ENCODE measurements at places on chromosomes 16 and 17. TPM values are rescaled to one million over a fixed set of nuclear protein-coding genes. Genes with fewer than 3 reads are reported as not detected.

Gene ITGAD
- 25.3 TPM for total RNA-seq

Gene CFAP97D1
- total RNA-seq, result 0.21 TPM

Gene TBX21
- 10.4 TPM for total RNA-seq

Gene BRIP1
- 0.79 TPM for total RNA-seq

Gene HSD17B1
- 0.79 TPM for total RNA-seq

DNA sequence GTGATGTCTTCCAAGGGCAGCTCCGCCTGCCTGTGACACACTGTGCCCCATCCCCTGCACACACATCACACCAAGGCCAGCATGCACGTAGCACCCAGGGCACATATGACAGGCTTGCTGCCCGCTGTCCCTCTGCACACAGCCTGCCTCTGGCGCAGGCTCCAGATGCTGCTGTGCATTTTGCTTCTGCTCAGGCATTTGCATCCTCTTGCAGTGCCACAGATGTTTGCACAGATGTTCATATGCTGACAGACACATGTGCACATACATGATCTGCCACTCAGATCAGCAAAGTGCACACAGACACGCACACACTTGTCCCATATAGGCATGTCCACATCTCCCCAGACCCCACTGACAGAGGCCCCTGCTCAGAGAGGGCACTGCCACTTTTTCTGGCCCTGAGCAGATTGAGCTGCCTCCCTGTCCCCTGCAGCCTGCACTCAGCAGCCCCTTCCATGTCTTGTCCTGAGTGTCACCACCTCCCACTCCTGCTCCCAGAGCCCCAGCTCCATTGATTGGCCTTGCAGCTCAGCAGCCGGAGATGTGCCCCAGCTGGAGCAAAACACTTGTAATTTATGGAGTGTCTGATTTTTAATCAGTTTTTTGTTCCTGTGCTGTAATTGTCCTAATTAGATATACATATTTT, 115.1 kb upstream of the RPL38 start:
- DNase-seq, result no peak

GRCh38 chr16:11160676-11161115, 95.3 kb downstream of the SOCS1 start:
- no peak for DNase-seq

DNA sequence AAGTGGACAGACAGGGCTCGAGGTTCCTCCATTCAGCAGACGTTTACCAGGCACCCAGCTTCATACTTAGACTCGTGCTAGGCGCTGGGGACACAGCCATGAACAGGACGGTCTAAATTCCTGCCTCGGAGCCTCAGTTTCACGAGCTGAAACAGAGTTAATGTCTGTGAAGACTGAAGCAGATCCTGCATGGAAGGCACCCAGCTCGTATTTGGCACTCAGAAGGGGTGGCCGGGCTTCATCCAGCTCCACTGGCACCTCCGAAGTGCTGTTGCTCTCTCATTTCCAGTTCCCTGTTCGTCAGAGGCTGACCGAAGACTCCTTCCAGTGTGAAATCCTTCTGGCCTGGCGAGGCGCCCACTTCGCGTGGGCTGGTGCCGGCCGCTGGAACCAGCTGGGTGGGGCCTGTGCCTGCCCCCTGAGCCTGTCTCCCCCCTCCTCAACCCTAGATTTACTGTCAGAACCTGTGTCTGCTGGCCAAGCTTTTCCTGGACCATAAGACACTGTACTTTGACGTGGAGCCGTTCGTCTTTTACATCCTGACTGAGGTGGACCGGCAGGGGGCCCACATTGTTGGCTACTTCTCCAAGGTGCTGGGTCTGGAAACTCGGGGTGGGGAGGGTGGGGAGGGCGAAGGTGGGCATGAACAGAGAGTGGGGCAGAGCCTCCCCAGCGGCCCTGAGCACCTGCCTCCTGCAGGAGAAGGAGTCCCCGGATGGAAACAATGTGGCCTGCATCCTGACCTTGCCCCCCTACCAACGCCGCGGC, 5.8 kb downstream of the PRSS8 start:
- DNase-seq, result peak; percentile 83

DNA sequence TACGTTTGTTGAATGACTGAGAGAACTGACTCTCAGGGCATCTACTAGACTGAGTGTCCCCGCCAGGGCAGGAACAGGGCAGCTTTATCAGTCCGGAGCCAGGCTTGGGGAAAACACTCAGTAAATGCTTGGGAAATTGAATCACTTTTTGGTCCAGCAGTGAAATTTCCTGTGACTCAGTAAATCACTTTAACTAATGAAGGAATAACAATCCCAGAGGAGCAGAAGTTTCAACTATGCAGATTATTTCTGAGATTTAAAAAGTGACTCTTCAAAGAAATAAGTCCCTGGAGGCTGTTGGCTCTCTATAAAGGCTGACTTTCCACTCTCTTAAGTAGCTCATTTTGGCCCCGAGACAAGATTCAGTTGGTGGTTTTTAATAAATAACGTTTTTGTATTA, 101.8 kb downstream of the FOXL1 start:
- DNase-seq, result no peak

- DNase-seq, result no peak
Observed at GRCh38 chr17:42814633-42815399, 9.3 kb downstream of the BECN1 start.

GRCh38 chr17:73550556-73550955, 93.7 kb downstream of the SDK2 start:
- DNase-seq, result no peak

- no peak for DNase-seq
Observed at GRCh38 chr16:890217-890616, 80.6 kb downstream of the LMF1 start.

- DNase-seq, result peak; percentile 92
Observed at GRCh38 chr16:57092786-57093411, 516 bp downstream of the CPNE2 start.

GRCh38 chr17:19337712-19338023, 24.9 kb downstream of the B9D1 start:
- DNase-seq, result no peak

- no peak for DNase-seq
Observed at GRCh38 chr16:74297145-74297665, 591 bp downstream of the PSMD7 start.

- DNase-seq, result no peak
Observed at GRCh38 chr16:14489460-14489859, 140.6 kb downstream of the PARN start.

DNA sequence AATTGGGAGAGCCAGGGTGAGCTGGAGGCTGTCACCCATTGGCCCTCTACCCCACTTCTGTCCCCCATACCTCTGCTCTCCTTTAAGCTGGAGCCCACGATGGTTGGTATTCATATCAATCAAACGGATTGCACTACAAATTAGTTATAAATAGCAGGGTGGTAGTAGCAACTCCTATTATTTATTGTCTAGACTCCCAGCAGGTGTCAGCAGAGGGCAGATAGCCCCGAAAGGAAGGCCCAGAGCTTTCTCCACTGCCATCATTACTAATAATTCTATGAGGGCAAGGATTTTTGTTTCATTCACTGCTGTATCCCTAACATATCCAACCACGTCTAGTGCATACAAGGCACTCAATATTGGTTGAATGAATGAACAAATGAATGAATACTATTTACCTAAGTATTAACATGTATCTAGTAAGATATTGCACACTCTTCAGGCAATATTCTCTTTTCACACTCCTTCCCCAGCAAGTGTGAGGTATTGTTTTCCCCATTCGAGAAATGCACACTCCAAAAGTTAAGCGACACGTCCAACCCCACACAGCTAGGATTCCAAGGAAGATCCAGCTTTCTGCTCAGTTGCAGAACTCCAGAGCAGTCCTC, 6.3 kb downstream of the C17orf50 start:
- DNase-seq, result no peak

DNA sequence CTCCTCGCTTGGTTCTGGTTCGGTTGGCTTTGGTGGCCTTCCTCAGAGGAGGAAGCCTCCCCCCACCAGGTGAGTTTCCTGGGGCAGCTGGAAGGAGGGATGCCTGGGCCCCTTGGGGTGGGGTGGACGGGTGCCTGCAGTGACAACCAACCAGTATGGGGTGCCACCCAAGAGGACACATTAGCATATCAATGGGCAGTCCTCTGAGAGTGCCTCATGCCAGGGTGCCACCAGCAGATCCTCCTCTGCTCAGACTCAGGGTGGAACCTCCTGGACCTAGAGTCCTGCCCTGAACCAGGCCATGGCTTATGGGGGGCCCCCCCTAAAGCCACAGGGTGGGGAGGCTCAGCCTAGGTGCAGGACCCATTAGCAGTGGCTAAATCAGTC, 2.7 kb downstream of the PPP1R1B start:
- no peak for DNase-seq
